ENCODE measurements at places on chromosomes 7 and 10.

DNA sequence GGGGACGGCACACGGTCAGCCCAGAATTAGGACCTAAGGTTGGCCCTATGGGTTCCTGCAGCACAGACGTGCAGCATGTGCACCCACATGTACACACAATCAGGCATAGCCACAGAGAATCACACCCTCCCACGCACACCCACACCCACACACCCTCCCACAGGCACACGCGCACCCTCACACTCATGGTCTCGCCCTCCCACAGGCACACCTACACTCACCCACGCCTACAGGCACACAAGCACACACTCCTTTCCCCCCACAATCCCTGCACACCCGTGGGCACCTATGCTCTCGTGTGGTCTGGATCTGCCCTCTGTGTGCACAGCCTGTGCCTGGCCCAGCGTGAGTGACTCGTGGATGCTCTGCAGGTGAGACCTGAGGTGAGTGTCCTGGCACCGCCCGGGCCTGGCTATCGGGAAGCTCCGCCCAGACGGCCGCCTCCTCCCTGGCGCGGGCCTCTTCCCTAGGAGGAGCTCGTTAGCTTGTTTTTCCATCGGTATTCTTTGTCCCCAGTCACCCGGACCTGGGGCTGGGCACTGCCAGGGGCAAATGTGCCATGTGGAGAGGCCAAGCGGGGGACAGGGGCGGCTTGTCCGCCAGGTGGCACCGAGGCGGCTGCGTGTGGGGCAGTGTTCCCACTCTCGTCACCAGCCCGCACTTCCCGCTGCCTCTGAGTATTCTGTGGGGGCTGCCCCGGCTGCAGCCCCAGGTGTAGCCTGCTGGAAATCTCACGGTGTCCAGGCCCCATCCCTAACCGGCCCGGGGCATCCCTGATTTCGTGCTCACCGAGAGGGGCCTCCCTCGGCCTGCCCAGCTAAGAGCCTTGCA lies 110.2 kb upstream of the FAM20C start:
- DNase-seq: no peak

- DNase-seq: no peak
Measured at GRCh38 chr10:85098835-85099521, 770.6 kb downstream of the CCSER2 start.

DNA sequence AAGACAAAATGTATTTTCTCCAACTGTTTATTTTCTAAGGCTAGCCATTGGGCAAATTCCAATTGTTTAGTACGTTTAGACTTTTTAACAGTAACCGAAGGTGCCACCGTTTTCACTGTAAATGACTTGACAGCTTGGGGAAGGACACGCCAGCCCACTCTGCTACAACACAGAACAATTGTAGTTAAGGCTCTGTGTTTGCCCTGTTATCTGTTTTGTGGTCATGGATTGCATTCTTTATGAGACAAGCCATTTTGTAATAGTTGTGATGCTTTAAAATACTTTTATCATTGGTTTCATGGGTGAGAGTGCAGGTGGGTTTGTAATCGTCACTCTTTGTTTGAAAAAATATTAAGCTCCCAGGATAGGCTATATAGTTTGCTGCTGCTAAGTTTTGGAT lies 6.6 kb upstream of the PITRM1 start:
- no peak for DNase-seq

GRCh38 chr10:77827366-77827765 lies 99.2 kb downstream of the DLG5 start:
- DNase-seq: no peak

- no peak for DNase-seq
Measured at GRCh38 chr7:139918480-139918879, 89.4 kb downstream of the TBXAS1 start.

GRCh38 chr10:69800109-69800508 lies 1.6 kb upstream of the COL13A1 start:
- DNase-seq: no peak

GRCh38 chr10:119309423-119309770 lies 102.0 kb downstream of the GRK5 start:
- DNase-seq: no peak

- no peak for DNase-seq
Measured at GRCh38 chr7:80131675-80132435, 2.8 kb upstream of the GNAI1 start.

DNA sequence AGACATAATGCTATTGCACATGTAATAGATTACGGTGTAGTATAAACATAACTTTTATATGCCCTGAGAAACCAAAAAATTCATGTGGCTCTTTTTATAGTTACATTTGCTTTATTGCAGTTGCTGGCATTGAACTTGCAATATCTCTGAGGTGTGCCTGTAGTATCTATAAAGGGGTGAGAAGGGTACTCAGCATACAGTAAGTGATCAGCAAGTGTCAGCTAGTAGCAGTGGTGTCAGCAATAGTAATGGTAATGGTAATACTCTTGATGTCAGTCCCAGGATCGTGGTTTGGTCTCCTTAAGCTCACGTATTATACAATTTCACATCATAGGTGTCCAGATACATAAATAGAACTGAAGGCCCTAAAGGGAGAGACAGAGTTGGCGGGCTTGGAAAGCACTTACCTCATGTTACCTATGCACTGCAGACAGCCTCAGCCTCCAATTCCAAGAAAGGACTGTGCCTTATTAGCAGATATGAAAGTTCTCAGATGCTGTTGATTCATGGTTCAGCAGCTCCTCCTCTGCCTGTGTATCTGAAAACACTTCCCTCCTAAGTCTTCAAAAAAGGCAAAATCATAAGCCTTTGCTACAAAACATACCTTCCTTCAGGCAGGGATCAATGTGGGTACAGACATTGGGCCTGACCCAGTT lies 6.6 kb upstream of the GIMAP7 start:
- no peak for DNase-seq

- DNase-seq: no peak
Measured at GRCh38 chr7:6226194-6226799, 46.1 kb downstream of the CYTH3 start.

- DNase-seq: peak; percentile 82
Measured at GRCh38 chr7:1028044-1028770, 16.1 kb upstream of the GPR146 start.

GRCh38 chr10:46227936-46228562 lies 58.7 kb upstream of the ANTXRL start:
- DNase-seq: no peak

- no peak for DNase-seq
Measured at GRCh38 chr10:122647383-122647968, 52.2 kb downstream of the C10orf120 start.

DNA sequence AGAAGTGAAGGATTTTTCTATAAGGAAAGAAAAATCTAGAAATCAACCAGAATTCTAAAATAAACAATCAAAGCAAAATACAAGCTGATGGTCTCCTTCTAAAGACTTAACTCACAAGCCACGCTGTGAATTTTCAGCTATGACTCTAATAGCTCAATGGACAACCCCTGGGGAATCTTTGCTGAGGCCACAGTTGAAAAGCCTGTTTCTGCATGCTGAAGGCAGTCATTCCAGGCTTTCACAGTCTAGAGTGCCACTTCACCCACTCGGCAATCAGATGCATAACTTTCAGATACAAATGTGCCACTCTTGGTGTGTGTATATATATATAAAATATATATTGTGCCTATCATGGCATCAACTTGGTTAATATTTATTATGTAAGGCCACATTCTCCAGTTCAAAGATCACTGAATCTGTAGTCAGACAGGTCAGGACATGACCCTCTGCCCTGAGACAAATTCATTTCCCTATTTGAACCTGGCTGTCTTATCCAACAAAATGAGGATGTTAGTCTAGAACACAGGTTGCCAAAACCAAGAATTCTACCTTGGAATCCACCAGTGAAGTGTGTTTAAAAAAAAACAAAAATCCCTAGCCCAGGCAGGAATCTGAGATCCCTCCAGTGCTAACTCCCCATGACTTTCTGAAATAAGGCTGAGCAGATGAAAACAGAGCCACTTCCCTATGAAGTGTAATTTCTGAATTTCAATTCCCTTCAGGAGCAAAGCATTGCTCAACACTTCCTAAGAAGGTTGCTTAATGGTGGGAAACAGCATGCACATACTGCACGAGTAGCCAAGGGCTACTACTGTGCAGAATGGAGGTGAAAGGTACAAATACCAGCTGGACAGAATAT lies 9.9 kb downstream of the LIPA start:
- no peak for DNase-seq

- DNase-seq: no peak
Measured at GRCh38 chr10:35636956-35637355, 5.1 kb downstream of the FZD8 start.

- no peak for DNase-seq
Measured at GRCh38 chr7:127771707-127772106, 119.7 kb downstream of the SND1 start.

- DNase-seq: no peak
Measured at GRCh38 chr10:64098994-64099393, 577.8 kb downstream of the REEP3 start.

DNA sequence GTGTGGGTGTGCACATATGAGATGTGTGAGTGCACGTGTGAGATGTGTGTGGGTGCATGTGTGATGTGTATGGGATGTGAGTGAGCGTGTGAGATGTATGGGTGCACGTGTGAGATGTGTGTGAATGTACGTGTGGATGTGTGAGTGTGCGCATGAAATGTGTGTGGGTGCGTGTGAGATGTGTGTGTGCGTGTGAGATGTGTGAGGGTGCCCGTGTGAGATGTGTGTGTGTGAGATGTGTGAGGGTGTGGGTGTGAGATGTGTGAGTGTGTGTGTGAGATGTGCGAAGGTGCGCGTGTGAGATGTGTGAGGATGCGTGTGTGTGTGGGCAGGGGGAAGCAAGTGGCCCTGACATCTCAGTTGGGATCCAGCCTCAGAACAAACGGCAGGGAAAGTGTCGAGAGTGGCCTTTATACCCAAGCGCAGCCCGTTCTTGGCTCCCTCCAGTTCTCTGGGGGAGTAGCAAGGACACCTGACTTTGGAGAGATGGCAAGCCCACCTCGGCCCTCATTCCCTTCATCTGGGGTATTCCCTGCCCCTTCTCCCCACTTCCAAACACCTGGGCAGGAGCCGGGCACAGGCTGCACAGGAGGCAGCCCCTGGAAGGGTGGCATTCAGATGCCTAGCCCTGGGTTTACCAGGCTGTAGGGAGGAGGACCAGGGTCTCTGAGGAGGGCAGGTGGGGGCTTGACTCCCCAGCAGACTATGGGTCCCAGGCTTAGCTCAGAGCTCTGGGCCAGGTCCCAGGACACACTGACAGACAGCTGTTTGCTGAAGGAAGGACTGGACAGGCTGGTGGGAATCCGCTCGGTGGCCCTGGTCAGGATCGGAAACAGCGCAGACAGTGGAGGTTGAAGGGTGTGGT lies 31.6 kb downstream of the PPIF start:
- DNase-seq: no peak

DNA sequence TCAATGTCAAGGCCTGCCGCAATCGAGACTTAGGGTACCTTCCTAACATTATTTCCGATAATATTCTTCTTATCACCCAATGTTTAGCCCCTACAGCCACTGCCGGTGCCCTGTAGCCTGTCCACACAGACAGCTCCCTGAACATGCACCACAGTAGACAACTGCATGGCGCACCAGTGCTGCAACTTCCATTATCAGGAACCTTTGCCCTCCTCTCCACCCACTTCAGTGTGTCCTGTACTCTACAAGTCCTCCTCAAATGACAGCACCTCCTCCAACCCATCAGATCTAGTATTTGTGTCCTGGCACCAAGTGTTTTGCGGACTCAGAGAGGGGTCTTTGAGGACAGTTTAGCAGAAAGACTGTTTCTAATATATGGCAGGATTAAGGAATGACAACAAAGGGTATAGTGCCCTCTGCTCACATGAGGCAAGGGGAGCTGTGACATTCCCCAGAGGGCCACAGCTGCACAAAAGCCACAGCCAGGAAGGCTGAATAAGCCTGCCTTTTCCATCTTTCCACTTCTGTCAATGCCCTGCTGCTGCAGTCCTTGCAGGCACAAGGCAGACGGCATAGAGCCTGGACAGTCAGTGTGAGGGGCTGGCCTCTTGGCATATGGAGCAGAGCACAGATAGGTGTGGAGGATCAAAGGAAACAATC lies 335.4 kb downstream of the PARD3 start:
- DNase-seq: no peak

DNA sequence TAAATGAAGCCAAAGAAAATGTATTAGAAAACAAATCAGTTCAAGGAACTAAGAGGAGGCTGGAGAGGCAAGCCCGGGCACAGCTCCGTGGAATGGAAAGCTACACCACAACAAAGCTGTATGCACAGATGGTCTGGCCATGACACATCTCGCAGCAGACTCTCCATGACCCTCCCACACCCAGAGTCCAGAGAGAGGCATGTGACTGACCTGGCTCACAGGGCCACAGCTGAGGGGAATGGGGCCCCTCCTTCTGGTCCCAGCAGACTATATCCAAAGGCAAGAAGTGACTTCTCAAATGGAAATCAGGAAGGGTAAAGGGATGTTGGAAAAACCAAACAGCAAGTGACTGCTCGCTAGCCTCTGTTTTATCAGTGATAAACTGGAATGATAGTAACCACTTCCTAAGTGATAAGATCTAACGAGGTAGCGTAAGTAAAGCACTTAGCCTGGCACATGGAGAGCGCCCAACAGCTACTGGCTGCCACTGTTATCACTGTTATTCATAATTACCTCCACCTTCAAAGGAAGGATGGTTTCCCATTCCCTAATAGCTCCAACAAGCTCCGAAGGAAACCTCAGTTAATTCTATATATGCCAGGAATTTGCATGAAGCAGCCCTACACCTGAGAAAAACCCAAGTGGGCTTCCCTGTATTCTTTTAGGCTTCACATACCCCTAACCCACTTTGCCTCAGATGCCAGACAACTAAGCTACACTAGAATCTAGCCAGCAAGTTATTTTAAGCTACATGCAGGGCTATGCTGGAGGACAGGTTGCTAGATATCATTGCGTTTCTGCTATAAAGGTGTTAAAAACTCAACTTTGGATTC lies 8.4 kb downstream of the OSBPL3 start:
- no peak for DNase-seq

- DNase-seq: no peak
Measured at GRCh38 chr7:123367031-123367430, 167.3 kb upstream of the SLC13A1 start.

GRCh38 chr10:70664702-70665195 lies 7.6 kb upstream of the ADAMTS14 start:
- no peak for DNase-seq
